Uterus (tissue), 4 donors: ENCODE measurements at places on chromosomes 6 and 20. TPM values are rescaled to one million over a fixed set of nuclear protein-coding genes. Genes with fewer than 3 reads are reported as not detected.

Gene GUCA1A
- total RNA-seq, result not detected

GRCh38 chr20:45350217-45350616, 2.0 kb upstream of the SDC4 start:
- no peaks in the 10 kb centered on the region for H3K4me1 ChIP-seq
- no peak for DNase-seq
- H3K36me3 ChIP-seq, result no peaks in the 10 kb centered on the region
- H3K4me3 ChIP-seq, result no peak overlapping the region
- no peak overlapping the region for H3K27ac ChIP-seq
- H3K27me3 ChIP-seq, result no peaks in the 10 kb centered on the region

- no peak overlapping the region for H3K4me3 ChIP-seq
- no peak overlapping the region for H3K27ac ChIP-seq
- no peak for DNase-seq
- no peaks in the 10 kb centered on the region for H3K27me3 ChIP-seq
- H3K36me3 ChIP-seq, result no peaks in the 10 kb centered on the region
- H3K4me1 ChIP-seq, result no peaks in the 10 kb centered on the region
These were observed 33.9 kb downstream of the CHRNA4 start for GRCh38 chr20:63327231-63327745.

GRCh38 chr6:133502441-133503335, 261.5 kb downstream of the EYA4 start:
- DNase-seq, result no peak
- no peaks in the 10 kb centered on the region for H3K4me1 ChIP-seq
- no peak overlapping the region for H3K4me3 ChIP-seq
- H3K36me3 ChIP-seq, result no peaks in the 10 kb centered on the region

- H3K4me1 ChIP-seq, result no peaks in the 10 kb centered on the region
- H3K27ac ChIP-seq, result no peak overlapping the region
- H3K36me3 ChIP-seq, result no peaks in the 10 kb centered on the region
- H3K4me3 ChIP-seq, result no peak overlapping the region
- no peak for DNase-seq
These were observed 58.5 kb downstream of the HS3ST5 start for GRCh38 chr6:114284281-114284680.

GRCh38 chr6:34056305-34057108, 89.4 kb downstream of the GRM4 start:
- DNase-seq, result peak; percentile 80
- H3K36me3 ChIP-seq, result no peaks in the 10 kb centered on the region
- no peaks in the 10 kb centered on the region for H3K27me3 ChIP-seq
- peak overlapping the region; percentile 79 for H3K27ac ChIP-seq
- H3K4me3 ChIP-seq, result no peak overlapping the region

DNA sequence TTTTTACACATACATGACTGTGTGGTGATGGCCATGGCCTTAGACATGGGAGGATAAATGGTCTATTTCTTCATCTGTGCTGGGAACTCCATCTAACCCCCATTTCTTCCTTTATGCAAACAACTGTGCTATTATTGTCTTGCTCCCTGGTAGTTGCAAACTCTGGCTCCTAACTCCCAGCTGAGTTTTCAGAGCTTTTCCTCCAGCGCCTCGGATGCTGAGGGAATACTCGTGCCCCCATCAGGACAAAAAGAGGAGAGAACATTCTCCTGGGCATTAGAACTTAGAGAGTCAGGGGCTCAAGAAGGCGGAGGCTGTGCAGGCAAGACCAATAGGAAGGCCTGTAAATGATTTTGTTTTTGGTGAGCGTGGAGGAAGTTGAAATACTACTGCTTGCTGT, 2.1 kb downstream of the DAAM2 start:
- H3K27me3 ChIP-seq, result no peaks in the 10 kb centered on the region
- DNase-seq, result no peak
- no peaks in the 10 kb centered on the region for H3K36me3 ChIP-seq
- H3K27ac ChIP-seq, result peak overlapping the region; percentile 86
- H3K4me3 ChIP-seq, result peak overlapping the region; percentile 71

GRCh38 chr6:125747589-125748405, 1.6 kb upstream of the HEY2 start:
- H3K27me3 ChIP-seq, result peaks cover 24% of the 10 kb centered on the region
- H3K36me3 ChIP-seq, result no peaks in the 10 kb centered on the region
- no peak for DNase-seq
- H3K27ac ChIP-seq, result peak overlapping the region; percentile 68
- H3K4me3 ChIP-seq, result peak overlapping the region; percentile 71
